ENCODE measurements at places on chromosomes 16 and 17.

DNA sequence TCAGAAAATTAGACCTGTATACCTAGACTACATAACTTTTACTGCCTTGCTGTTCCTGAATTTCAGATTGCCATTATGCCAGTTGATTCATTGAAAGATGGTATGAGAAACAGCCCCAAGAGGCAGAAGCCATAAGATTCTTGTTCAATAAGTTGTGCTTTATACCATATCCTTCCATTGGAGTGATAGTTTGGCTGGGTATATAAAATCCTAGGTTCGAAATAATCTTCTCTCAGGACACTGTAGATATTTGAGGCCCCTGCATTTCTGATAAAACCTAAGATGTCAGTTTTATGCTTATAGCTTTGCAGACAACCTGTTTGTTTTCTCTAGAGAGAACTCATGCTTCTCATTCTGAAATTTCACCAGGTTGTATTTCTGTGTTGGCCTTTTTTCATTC is 9.6 kb upstream of the SDK2 start:
- DNase-seq, result no peak

DNA sequence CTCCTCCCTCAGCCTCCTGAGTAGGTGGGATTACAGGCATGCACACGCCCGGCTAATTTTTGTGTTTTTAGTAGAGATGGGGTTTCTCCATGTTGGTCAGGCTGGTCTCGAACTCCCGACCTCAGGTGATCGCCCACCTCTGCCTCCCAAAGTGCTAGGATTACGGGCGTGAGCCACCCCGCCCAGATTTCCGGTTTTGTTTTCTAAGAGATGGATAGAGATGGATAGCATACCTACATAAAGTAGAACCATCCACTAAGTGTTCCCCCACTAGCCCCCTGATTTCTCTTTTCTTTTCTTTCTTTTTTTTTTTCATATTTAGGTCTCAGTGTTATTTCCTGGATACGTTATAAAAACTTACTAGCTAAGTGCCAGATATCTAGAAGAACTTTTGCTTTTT is 2.0 kb downstream of the WSB1 start:
- no peak for DNase-seq

DNA sequence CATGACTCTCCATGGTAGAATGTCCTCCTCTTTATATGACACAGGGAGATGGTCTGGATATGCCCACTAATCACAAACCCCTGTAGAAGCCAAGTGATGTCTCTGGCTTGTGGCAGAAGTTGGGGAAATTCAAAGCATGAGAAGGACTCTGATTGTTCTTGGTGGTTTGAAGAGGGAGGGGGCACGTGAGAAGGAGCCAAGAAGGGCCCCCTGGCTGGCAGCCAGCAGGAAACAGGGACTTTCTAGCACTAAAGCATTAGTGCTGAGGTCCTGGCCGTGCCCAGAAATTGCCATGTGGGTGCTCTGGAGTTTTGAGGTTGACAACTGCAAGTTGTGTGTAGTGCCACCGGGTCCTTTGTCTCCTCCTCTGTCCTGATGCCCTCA is 199.9 kb downstream of the LGALS9B start:
- no peak for DNase-seq

DNA sequence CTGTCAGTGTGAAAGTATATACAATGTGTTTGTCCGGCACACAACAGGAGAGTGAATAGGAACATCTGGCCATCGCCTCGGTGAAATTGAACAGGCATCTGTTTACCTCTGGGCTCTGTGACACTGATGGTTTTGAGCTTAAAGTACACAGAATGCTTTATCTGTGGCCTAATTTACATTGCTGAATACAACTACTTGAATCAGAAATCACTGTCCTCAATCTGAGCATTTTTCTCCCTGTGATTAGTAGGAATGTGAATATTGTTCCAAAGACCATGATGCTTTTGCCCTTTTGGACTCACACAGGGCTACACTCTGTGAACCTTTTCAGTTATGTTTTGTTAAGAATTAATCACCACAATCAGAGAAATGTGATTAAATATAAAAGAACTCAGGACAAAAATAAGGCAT is 323.0 kb upstream of the TBX2 start:
- no peak for DNase-seq

- no peak for DNase-seq
Measured at GRCh38 chr16:85677383-85677967, 11.3 kb downstream of the GINS2 start.

DNA sequence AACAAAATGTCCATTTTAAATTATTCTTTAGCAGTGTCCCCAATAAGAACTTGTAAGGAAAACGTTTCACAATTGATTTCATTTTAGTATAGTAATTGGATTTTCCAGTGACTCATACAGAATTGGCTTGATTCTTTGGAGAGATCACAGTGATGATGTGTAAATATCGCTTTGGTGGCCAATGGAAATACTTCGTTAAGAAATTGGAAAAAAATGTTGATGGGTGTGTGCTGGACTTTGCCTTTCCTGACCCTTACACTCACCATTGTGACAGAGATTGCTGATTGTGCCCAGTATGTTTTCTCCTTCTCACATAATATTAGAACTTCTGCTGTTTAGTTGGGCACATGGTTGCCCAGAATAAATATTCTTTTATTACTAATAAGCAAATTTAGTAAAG is 7.4 kb upstream of the EFCAB13 start:
- peak; percentile 70 for DNase-seq

GRCh38 chr16:74322301-74322710 is 25.7 kb downstream of the PSMD7 start:
- no peak for DNase-seq

- DNase-seq, result no peak
Measured at GRCh38 chr17:72039490-72039889, 81.3 kb upstream of the SOX9 start.

DNA sequence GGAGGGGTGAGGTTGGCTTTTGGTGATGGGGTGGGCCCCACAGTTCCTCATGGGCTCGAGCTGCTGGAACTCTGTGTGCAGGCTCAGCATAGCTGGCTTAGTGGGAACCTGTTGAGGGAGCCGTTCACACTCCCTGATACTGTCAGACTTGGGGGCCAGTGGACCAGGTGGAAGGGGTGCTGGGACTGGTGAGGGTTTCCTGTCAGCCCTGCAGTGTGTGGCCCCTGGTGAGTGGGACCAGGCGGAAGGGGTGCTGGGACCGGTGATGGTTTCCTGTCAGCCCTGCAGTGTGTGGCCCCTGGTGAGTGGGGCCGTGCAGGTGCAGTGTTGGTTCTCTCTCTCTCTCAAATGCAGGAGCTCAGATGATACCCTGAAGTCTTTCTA is 45.1 kb upstream of the ZNF750 start:
- DNase-seq, result no peak

DNA sequence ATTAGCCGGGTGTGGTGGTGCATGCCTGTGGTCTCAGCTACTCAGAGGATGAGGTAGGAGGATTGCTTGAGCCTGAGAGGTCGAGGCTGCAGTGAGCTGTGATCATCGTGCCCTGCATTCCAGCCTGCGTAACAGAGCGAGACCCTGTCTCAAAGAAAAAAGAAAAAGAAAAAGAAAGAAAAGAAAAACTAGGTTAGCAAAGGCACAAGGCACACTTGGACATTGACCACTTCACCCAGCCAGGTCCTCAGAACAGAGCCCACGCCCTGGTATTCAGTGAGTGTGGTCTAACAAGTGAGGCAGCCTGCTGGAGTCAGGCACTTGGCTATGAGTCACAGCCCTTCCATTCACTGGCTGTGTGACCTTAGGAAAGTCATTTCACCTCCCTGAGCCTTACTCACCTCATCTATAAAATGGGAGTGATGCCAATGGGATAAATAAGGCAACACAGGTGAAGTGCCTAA is 10.4 kb downstream of the MILR1 start:
- peak; percentile 45 for DNase-seq

- no peak for DNase-seq
Measured at GRCh38 chr17:36008998-36009665, 7.8 kb upstream of the CCL15 start.

DNA sequence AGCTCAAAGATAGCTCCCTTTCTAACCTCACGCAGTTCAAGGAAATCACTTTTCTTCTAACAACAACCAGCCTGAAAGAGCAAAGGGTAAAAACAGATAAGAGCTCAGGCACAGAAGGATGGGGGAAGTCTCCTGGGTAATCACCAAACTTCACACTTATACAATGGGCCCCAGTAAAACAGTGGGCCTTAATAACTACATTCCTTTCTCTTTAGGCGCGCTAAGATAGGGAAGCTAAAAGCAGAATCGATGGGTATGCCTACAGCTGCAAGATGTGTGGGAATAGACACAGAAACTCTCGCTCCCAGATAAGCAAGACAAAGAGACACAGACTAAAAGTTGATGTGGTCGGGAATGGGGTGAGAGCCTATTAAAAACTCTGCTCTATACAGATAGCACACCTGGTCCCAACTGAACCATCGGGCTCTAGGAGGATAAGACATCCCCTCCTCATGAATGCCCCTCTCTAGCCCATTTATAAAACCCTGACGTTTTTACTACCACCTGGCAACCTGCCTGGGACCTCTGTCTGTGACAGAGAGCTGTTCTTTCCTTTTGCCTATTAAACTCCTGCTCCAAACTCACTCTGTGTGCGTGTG is 826 bp downstream of the LYZL6 start:
- no peak for DNase-seq

- peak; percentile 6 for DNase-seq
Measured at GRCh38 chr17:45841883-45842525, 2.7 kb upstream of the SPPL2C start.

- no peak for DNase-seq
Measured at GRCh38 chr16:81830845-81831540, 51.9 kb downstream of the PLCG2 start.

- DNase-seq, result peak; percentile 91
Measured at GRCh38 chr17:42895185-42895555, 5.4 kb upstream of the G6PC1 start.

DNA sequence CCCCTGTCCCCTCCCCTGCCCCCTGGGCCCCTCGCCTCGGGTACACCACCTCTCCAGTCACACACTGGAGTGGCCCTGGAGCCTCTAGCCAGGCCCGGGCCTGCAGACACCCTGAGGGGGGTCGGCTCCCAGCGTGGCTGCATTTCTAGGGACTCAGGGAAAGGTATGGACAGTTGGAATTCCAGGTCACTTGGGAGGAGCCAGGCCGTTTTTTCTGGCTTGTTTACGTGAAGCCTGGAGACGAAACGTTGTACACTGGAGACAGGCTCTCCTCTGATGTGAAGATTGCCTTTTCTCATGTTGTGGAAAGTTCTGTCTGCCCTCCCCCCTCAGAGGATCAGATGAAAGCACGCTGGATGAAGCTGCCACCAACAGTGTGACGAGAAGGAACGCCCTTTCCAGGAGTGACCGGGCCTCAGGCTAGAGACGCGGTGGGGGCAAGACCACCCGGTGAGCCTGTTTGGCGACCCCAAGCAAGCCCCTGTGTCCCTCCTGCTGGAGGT is 4.0 kb upstream of the PPP1R27 start:
- DNase-seq, result no peak

- no peak for DNase-seq
Measured at GRCh38 chr17:64080174-64080618, 49.7 kb downstream of the ERN1 start.

GRCh38 chr16:17724242-17724898 is 253.6 kb upstream of the XYLT1 start:
- DNase-seq, result peak; percentile 14

- DNase-seq, result no peak
Measured at GRCh38 chr17:74414510-74414909, 17.4 kb upstream of the GPRC5C start.

GRCh38 chr17:81057079-81057730 is 22.3 kb downstream of the BAIAP2 start:
- no peak for DNase-seq

DNA sequence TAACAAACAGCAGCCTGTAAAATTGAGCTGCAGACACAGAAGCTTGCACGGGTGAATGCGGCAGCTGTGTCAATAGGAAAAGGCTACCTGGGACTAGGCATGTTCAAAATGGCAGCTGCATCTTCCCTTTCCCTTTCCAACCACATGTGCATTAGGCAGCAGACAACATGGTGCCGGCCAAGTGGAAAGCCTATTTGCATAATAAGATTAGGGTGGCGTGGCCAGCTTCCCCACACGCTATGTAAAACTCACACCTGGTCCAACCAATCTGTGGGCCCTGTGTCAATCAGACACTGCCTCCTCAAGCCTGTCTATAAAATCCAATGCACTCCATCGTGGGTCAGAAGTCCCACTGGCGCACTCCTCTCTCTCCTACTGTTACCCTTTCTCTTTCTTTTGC is 61.0 kb upstream of the RBBP6 start:
- DNase-seq, result no peak

- no peak for DNase-seq
Measured at GRCh38 chr16:72853575-72854266, 194.2 kb downstream of the ZFHX3 start.

GRCh38 chr16:86984343-86984742 is 332.8 kb downstream of the C16orf95 start:
- DNase-seq, result no peak

DNA sequence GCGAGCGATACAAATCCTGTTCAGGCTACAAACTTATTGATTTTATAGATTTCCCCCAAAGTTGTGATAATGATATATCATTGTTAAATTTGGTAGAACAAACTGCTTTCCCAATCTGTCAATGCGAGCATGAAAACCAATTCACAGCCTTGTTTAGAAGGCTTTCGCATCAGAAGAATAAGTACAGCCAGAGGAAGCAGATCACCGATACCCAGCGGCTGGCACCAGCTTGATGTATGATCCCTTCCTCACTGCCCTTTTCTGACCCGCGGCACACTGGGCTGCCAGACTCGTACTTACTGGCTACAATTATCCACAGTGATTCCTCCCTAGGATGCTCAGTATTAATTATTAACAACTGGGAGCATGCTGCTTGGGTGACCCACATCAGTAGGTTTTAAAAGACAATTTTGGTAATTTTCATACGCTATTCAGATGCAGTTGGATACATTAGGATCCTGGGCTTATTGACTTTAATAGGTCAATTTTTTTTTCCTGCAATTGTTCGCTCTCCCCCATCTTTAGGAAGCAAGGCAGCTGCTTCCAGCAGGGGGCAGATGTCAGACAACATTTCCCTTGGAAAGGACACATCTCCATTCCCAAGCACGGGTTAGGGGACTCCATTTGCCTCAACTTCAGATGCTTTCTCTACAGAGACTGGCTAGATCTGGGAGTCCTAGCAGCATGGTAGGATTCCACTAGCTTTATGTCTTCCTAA is 582.7 kb upstream of the PSMD7 start:
- DNase-seq, result peak; percentile 1

GRCh38 chr17:8846768-8847211 is 20.7 kb downstream of the PIK3R6 start:
- DNase-seq, result peak; percentile 45

DNA sequence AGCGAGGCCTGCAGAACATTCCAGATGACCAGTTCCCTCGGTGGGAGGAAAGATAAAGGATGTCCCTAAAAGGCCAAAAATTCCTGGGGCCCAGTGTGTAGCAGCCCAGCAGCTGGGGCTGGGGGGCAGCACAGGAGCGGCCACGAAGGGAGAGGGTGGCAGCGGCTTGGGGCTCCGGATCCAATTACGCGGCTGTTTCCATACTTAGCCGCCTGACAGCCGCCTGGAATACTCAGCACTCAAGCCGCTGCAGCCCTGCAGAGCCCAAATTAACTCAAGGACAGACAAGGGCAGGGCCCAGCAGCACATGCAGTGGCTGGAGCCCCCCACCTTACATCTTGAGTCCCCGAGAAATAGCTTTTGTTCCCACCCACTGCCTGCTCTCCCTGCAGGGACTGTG is 1.3 kb downstream of the SRL start:
- no peak for DNase-seq

Data from AG10803 (cell line).